Head of caudate nucleus (tissue), 42 donors: ENCODE measurements at places on chromosomes 4 and X.

GRCh38 chr4:102825261-102826091, 1.9 kb downstream of the UBE2D3 start:
- DNase-seq = peak; percentile 35

DNA sequence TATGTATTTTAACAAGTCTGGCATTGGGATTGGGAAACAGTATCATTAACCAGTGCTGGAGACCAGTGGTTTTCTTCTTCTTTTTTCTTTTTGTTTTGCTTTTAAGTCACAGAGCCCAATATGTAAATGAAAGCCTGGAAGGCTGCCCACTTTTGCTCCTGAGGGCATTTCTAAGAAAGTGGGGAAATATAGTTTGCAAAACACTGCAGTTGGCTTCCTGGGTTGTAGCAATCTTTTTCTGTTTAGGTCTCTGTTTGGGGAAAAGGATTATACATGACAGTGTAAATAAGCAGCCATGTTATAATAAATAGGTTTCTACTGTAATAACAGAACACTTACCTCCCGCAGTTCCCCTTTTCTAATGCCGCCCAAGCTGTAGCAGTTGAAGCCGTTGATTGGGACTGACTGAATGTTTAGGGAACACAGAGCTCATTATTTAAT, 105.5 kb downstream of the TMEM164 start:
- DNase-seq = no peak

GRCh38 chr4:992297-993110, 700 bp downstream of the SLC26A1 start:
- DNase-seq = no peak

DNA sequence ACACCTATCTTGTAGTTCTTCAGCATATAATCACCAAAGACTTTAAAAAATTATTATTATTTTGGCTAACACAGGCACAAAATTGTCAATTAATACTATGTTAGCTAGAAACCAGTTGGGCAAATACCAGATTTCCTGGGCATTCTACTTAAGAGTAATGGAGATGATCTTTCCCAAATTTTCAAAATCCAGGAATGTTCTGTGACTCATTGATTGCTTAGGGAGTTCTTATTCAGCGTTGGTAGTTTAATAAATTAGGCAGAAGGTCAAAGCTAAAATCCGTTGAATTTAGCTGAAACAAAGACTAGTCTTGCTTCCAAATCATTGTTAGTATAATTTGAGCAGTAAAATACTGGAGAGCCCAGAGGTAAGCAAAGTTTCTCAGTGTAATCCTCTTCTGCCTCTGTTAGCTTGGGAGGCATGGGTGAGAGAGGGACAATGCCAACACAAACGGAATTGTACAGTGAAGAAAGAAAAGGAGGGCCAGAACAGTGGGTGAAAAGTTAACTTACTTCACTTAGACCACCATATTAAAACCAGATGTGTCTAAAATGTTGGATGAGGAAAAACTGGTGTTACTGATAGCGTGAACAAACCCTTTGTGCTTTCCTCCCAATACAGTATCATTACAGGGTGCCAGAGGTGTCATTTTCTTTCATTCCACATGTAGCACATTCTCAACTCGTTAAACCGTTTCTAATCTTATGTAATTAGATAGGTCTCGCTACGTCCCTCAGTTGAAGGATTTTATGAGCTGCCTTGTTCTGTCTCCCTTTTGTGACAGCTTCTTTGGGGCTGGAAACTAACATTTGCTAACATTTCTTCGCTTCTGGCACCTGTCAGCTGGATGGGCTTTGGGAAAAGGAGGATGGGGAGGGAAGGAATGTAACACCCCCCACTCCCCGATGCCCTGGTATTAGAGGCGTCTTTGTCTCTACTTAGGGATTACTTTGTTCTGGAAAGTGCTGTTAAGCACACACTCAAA, 87.4 kb upstream of the CITED1 start:
- DNase-seq = no peak

DNA sequence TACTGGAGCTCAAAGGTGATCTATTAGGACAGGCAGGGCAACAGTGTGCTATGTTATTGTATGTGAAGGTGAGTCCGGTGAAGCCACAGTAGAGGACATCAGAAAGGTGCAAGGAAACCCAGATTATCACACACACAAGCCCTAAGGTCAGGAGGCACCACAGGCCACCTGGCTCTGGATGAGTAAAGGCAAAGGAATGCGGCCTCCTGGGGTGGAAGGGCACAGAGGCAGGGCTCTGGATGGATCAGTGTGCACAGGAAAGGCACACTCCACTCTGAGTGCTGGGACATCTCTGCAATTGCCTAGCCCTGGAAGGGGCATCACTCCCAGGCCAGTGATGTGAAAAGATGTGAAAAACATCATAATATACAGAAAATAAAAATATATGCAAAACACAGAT, 683.5 kb downstream of the TRIML1 start:
- DNase-seq = no peak

- no peak for DNase-seq
Observed at GRCh38 chrX:24124244-24124799, 25.2 kb upstream of the ZFX start.

GRCh38 chr4:95124906-95125504, 367.2 kb downstream of the BMPR1B start:
- peak; percentile 34 for DNase-seq

- no peak for DNase-seq
Observed at GRCh38 chr4:107058828-107059227, 22.7 kb upstream of the DKK2 start.

DNA sequence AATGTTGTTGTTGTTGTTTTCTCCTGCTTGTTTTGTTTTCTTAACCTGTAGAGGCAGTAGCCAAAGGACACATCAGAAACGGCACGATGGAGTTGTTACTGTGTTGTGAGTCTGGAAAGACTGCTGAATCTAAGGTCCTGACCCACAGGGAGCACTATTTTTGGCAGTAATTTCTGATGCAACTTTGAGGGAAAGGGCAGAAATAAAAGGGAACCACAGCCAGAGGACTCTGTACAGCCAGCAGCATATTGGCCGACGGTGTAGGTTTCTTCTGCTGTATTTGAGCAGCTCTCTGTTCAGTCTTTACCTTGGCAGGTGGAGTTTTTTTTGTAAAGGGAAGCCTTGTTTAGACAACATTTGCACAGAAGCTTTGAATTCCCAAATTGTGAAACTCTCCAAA, 203.0 kb upstream of the GPR101 start:
- no peak for DNase-seq

DNA sequence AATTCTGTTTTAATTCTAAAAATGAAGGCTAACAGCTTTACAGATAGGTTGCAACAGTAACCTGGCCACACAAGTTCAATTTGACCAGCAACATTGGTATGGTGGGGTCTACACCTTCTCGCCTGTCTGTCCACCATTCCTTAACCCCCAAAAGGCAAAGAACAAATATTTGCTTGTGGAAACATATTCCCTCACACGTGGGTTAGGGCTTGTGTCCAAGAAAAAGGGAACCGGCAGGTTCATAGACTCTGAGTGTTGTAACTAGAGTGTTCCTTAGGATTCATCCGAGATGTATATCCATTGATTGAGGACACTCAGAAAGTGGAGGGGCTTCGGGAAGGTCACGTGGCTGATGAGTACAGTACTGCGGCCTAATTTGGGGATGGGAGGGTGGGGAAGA, 54.1 kb downstream of the C4orf51 start:
- no peak for DNase-seq

- DNase-seq = no peak
Observed at GRCh38 chr4:88320224-88320779, 35.9 kb upstream of the PPM1K start.

DNA sequence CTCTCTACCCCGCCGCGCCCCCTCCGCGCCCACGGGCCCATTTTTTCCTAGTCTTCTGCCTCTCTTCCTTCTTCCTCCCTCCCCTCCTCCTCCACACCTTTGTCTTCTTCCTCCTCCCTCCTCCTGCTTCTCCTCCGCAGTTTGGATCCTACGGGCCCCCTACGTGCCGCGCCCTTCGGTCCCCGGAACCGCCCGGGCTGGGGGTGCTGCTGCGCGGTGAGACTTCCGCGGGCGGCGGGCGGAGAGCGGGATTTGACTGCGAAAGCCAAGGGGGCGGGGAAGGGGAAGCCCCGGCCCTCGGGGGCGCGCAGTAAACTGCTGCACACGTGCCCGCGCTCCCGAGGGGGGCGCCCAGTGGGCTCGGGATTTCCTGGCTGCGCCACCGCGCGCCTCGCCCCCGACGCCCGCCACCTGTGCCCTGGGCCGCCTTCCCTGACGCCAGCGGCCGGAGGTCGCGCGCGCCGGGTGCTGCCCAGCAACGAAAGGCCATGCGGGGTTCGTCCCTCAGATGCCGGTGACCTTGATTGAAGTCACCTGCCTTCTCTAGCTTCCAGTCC, 3.3 kb upstream of the NKX3-2 start:
- DNase-seq = no peak

DNA sequence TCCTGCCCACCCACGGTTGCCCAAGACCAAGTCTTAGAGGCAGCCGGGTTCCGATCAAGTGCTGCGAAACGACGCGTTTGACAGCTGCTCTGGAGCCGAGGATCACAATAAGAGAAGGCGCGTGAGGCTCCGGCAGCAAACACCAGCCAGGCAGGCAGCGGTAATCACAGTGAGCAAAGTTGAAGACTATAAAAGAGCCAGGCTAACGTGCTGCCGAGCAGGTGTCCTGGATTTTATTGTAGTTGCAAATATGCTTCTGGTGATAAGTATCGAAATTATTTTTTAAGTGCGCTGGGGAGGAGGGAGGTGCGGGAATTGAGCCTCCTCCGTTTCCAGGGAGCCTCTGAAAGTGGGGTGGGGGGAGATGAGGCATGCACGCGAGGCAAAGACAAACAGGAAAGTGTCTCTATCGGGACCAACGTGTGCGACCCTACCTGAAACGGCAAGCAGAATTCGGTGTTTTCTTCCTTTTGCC, 590 bp downstream of the GABRA2 start:
- peak; percentile 71 for DNase-seq

GRCh38 chr4:114282937-114283336, 303.5 kb upstream of the ARSJ start:
- no peak for DNase-seq

GRCh38 chr4:4860600-4861389, 1.3 kb downstream of the MSX1 start:
- no peak for DNase-seq

GRCh38 chr4:137994853-137995252, 247.3 kb downstream of the SLC7A11 start:
- no peak for DNase-seq

DNA sequence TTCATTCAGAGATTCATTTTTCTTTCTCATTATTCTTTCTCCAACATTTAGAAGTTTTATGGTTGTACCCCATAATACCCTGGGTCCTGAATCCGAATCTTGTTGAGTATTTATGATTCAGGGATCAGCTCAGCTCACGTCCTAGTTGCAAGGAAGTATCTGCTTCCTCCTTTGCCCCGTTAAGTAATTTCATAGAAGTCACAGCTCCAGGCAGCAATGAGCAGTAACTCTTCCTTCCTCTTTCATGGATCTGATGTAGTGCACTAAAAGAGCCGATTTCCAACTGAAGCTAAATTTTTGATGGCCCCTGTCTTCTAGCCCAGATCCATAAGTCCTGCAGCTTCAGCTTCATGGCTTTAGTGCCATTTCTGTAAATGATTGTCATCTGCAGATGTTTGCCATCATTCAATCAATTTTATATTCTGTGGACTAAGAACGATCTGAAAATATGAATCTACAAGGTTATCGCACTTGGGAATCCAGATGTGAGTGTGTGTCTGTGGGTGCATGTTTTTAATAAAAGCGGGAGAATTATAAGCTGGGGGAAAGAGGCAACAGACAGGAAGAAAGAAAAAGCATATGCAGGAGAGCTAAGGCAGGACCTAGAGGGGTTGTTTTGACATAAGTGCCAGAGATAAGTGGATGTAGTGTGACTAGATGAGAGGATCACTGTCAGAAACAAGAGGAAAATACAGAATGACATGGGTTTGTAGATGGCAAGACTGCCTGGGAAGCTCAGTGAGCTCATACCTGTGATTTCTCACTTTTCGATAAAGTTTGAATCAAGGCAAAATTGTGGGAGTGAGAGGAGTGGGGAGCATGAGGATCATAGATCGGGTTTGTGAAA, 17.5 kb downstream of the VEGFD start:
- no peak for DNase-seq

DNA sequence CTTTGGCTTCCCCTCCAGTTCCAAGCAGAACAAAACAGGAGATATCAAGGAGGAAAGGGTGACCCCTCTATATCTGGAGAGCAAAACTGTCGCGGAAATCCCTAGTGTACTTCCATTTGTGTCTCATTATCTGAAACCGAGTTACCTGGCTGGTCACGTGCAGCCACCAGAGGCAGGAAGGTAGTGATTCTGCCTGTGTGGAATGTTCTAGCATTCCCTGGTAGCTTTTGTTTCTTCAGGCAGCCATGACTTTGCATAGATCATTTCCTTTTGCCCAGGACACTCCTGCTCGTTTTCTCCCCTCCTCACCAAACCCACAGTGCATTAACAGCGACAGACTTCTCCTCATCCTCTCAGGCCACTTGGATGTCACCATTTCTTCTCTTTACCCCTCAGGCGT, 107.9 kb downstream of the PTTG2 start:
- no peak for DNase-seq

DNA sequence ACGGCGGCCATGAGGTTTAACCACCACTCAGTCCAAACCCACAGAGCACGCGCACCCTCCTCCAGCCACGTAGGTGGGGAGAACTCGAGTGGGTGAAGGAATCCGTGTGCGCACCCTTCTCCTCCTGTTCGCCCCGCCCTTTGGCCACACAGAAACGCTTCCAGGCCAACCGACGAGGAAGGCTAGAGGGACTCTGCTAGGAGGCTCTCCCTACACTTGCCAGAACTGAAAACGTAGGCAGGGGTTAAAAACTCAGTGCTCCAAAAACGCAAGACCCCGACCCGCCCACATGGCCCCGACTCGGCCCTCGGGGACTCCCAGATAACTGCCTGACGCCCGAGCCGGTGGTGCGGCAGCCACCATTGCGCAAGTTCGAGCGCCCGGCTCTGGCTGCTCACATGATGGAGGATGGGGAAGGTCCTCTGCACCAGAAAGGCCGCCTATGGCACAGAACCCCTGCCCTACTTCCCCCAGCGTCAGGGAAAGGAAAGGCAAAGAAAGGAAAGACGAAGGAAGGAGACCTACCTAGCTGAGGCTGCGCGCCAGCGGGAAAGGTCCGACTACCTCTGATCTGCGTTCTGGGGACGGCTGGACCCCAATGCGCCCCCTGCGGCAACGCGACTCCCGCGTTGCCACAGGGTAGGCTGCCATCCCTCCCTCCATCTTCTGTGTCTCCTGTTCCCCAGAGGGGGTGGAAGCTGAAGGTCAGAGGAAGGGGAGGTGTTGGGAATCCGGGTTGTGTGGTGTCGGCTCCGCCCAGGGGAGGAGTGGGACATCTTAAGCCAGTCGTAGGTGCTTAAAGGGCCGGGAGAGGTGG, 201.9 kb upstream of the AGTR2 start:
- peak; percentile 61 for DNase-seq

DNA sequence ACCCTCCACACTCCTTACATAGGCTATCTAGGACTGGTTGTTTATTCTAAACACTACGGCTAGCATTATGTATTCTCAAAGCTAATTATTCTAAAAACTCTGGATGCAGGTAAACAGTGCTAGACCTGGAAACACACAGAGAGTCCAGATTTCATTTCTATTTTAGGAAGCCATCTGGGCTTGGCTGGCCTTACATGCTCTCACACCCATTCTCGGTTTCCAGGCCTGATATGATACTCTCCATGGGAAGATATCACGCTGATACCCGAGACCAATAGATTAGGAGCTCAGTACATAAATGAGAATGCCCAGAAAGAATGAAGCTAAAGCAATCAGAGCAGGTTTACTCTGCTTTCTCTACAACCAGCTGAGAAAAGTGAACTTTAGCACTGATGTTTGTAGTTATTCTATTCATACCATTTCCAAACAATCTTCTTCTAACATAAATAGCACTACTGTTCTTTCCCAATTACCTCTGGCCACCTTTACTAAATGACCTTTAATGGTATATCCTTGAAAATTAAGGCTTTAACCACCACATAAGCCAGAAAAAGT, 973.3 kb downstream of the PCDH18 start:
- DNase-seq = no peak
